ENCODE measurements at places on chromosomes 16 and 17.
A peak's percentile ranks its signal among the peaks of the same experiment; 100 is the strongest.

DNA sequence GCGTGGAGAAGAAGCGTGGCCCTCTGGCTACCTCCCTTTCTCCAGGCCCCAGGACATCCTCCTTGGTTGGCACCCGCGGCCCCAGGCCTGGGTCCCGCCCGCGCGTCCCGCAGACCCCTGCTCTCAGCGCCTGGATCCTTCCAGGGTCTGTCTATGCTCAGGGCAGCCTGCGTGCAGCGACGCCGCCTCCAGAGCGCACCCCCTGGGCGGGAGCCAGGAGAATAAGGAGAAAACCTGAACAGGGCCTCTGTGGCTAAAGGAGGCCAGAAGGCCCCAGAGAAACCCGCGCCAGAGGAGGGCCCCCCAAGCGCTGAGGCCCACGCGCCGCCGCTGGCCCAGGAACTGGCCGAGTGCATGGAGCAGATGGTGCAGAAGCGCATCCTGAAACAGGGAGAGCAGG is 40.4 kb upstream of the DNAJA2 start:
- no peak for DNase-seq

DNA sequence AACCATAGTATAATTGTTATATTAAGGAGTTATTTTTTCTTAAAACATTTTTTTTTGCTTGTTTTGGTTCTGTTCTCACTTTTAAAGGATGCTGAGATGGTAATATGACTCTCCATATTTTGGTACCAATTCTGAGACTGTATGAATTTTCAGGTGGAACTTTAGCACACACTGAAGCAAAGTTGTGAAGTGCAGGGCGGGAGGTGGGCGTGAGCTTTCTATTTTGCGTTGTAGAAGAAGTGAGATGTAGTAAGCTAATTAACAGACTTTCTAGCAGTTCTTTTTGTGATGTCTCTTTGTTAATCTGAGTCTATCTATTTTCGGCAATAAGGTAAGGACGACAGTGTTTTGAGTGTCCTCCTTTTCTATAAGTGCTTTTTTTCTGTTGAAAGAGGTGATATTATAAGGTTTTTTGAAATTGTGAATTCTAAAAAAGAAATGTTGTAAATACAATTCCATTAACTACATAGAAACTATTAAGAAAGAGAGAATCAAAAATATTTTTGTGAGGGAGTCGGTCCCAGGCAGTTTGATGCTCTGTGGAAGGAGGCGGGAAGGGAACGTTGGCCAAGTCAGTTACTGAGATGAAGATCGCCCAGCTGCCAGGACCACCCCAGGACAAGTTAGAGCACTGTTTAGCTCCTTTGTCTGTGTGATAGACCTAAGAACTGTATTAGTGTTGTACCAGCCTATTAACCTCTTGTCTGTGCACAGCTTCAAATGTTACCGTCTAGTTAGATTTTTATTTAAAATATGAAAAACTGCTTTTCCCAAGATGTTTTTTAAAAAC is 65.0 kb downstream of the CCDC182 start:
- DNase-seq, result no peak

DNA sequence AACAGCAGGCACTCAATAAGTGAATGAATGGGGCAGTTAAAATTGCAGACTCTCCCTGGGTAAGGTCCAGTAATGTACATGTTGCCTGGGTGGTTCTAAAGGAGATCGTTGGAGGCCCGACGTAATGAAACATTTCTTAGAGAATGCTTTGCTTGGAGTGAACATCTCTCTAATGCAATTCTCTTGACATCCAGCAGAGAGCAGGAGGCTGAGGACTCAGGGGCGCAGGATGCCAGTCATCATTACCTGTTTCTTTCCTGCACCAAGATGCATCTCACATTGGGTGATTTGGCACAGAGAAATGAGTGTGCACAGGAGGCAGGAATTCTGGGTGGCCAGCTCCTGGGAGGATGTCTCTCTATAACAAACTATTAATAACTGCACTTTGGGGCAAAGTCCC is 130.3 kb upstream of the RBBP6 start:
- no peak for DNase-seq

- DNase-seq, result no peak
Measured at GRCh38 chr17:42422958-42423712, at the start of gene CAVIN1. CAVIN1 (minus strand) TSS chr17:42423256; CDS start chr17:42423097, 159 bp downstream.

- no peak for DNase-seq
Measured at GRCh38 chr16:50999181-50999580, 151.9 kb downstream of the SALL1 start.

DNA sequence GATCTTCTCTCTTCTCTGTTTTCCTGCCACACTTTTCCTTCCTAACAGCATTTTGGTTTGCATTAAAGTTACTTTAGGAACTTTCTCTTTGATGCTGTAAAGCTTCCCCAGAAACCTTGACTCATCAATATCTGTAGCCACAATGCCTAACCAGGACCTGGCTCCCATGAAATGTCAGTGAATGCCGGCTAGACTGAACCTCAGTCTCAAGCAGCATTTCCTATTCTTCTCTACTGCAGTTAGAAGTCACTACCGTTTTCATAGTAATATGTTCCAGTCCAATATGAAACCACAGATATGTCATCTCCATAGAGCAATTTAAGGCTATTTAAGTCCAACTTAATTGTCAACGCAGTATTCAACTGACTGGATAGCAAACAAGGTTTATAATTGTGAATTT is 28.9 kb downstream of the ITFG1 start:
- DNase-seq, result no peak

DNA sequence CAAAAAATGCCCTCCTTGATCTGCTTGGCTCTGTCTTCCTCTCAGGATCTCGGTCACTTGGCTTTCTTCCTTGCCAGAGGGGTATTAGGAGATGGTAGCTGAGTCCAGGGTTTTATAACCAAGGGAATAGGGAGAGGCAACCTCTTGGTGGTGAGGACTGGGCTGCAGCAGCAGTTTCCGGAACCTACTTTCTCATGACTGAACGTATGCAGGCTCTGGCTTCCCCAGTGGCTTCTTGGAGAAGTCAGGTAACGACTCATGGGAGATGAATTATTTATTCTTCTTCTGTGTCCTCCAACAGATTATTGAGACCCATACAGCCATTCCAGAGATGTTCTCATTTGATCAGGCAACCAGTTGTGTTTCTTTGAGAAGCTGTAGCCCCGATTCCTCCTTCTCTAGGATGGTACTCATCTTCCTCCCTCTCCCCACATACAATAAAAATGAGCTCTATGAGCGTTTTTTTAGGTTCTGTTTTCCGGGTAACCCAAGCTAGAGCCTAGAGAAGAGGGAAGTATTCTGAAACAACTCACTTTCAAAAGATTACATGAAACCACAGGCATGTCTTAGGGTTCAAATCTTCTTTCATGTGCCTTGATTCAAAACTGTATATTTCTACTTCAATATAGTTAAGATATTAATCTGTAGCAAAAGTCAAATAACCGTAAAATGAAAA is 22.3 kb upstream of the DHX40 start:
- DNase-seq, result no peak

DNA sequence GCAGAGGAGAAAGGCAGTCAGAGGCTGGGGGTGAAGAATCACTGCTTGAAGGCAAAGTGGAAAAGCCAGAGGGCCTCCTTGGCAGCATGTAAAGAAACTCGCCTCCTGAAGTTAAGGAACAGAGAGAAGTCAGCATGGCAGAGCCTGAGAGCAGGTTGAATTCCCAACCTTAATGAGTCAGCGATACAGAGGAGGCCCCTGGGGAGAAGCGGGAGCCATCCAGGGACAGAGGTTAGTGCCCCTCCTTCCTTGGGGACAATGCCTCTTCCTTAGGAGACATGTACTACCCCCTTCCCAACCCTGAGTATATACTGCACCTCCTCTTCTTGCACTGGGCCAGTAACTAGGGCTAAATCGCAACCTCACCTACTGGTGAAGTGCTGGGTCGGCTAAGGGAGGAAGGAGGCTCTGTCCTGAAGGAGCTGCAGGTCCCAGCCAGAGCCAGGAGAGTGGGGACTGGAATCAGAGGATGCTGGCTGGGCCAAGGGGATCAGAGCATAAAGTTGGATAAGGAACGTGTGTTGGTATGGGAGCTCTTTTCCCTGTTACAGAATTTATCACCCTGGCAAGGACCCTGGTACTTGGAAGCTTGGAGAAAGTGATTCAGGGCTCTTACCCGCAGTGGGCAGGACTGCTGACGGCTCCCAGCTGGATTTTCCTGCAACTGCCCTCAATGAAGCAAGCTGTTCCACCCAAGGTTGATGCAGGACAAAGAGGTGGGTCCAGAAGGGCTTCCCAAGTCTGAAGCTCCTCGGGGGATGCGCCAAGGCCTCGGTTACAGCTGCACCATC is 5.4 kb upstream of the AANAT start:
- no peak for DNase-seq

DNA sequence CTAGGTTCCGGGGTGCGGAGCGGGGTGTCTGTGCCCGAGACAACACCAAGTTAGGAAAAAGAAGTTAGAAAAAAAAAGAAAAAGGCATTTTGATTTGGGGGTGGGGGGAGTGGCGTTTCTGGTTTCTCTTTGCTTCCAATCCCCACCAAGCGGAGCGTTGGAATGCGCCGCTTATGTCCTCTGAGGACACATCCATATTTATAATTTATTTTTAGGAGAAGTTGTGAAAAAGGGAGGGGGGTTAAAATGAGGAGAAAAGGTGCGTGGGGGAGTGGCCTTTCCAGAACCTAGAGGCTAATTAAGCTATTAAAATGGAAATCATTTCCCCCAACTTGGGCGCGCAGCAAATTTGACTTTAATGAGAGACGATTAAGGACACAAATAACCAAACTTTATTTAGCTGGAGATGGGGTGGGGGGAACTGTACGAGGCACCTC is 232.1 kb downstream of the MRTFB start:
- DNase-seq, result no peak

DNA sequence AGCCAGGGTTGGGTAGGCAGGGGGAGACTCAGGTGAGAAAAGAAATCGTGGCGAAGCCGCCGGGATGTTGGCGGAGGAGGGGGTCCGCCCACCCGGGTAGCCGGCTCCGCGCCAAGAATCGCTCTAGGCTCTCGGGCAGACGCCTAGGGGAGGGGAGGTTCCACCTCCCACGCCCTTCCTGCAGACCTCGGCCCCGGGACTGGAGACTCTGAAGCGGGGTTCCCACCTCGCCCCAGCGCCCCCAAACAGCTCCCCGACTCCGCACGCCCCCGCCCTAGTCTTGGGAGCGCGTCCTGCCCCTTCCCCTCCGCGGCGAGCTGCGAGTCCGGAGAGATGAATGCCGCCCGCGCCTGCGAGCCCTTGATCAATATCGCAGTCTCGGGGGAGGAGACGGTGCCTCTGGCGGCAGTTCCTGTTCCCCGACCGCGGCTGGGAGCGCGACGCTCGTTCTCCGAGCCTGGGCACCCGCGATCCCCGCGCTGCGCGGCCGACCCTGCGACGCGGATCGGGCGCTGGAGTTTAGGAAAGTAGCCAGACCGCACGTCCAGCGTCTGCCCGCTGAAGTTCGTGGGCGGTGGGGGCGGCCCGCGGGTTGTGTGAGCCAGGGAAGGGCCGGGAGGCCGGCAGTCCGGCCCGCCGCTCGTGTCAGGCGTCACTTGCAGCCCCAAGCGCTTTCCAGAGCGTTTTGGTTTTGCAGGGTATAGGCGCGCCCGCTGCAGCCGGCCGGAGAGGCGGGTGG is 790 bp downstream of the CRHR1 start:
- peak; percentile 69 for DNase-seq

All from NCI-H1436 (cell line).